NCI-H1092 (cell line): ENCODE measurements at places on chromosomes 2 and 18.

DNA sequence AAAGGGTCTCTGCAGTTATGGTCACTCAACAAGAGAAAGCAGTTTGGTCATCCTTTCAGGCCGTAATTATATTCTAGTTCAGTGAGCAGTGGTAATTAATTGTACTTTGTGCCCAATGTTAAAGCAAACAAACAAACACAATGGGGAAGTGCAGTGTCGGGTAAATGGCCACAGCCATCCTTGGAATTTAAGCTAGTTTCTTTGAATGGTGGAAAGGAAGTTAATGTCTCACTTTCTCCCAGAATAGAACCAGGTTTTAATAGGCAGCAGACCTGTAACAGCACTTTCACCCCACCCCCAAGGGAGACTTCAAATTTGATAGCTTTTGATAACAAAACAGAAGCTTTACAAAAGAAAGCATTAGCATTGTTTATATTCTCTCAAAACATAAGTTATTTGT is 20.0 kb upstream of the ITGAV start:
- no peak for DNase-seq

DNA sequence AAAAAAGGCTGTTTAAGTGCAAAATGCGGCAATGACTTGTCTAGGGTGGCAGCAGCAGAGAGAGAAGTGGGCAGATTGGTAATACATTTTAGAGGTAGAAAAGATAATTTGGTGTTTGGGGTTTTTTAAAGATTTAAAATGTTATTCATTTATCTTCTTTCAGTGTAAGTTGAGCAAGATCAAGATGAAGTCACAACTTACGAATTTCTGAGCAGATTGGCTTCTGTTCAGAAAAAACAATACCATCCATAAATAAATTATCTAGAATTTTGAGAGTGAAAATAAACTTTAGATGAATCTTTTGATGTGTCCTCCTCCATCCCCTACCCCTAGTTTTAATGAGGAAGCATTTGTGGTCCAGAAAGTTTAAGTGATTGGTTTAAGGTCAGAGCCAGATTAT is 47.9 kb upstream of the FAM171B start:
- no peak for DNase-seq

GRCh38 chr2:186748354-186748753 is 54.5 kb downstream of the FAM171B start:
- DNase-seq: no peak

GRCh38 chr2:136255648-136256461 is 137.9 kb upstream of the CXCR4 start:
- no peak for DNase-seq

DNA sequence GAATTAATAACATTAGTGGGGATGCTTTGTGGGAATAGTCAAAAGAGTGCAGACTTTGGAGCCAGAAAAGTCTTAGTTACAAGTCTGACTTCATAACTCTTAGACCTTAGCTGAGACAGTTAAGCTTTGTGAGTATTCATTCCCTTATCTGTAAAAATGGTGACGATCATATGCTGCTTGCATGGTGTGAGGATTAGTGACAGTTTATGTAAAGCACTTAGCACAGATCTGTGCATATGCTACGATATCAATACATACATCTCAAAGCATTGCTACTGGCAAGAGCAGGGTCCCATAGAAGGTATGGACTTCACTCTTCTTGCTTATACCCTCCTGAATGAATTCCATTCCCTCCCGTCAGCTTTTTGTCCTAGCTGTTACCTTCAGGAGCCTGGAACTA is 56.7 kb upstream of the LYPD6B start:
- DNase-seq: no peak

DNA sequence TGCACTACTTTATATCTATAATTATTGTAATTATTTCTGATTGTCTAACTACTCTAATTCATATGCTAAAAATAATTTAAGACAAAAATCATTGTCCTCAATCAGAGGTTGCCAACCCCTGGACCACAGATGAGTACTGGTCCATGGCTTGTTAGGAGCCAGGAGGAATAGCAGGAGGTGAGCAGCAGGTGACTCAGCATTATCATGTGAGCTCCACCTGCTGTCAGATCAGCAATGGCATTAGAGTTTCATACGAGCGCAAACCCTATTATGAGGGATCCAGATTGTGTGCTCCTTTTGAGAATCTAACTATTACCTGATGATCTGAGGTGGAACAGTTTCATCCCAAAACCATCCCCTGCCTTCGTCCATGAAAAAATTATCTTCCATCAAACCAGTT is 1434.4 kb downstream of the LRP1B start:
- no peak for DNase-seq

DNA sequence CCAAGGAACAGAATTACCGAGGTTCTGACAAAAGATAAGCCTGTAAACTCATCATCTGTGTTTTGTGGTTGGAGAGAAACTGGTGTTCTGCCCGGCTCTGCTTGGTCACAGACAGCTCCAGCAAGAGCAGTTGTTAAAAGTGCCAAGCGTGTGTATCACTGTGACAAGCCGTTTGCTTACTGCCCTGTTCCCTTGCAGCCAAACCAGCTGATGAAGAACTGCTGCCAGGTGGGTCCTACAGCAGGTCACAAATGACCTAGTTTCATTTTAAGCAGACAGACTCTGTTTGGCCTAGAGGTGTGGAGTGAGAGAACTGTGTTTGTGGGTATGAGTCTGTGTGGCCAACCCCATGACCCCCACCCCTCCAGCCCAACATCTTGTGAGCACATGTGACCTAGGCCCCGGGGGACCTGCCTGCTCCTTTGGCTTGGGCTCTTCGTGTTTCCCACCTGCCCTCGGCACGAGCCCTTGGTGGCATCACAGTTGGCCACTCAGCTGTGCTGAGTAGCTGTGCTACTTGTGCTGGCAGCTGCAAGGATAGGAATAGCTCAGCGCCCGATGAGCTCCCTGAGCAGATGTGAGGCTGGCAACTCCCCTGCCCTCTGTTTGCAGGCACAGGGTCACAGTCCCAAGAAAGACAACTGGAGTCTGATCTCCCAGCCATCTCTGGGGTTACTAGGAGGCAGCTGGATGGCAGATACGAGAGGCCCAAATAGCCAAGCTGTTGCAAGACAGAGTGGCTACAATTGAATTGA is 9.7 kb downstream of the OXER1 start:
- peak; percentile 25 for DNase-seq

- no peak for DNase-seq
These were observed 101.7 kb upstream of the RBBP8 start for GRCh38 chr18:22831441-22831904.

DNA sequence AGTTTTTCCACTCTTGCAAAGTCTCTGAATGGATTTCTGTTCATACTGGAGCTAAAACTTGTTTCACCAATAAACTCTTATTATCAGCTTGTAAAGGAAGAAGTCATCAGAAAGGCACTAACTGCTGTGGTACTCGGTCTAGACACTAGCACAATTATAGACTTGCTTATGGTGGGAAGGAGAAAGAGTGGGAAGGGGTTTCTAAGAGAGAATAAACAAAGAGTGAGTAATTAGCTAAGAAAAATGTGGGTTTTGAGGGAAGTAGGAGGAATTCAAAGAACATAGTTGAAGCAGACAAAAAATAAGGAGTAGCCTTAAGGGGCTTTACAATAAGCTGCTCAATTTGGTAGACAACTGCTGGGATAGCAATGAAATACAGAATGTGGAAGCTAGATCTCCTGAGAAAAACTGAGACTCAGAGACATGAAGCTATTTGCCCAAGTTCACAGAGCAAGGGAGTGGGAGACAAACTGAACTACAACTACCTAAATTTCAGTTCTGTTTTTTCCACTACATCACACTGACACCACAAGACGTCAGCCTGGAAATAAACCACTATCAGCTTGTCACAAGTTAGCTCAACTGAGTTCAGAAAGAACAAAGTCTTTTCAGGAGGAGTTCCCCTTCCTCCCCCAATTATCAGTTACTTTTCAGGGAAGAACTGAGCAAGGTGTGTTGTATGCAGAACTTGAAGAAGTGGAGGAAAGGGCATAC is 59.7 kb downstream of the MAP4K3 start:
- DNase-seq: no peak

DNA sequence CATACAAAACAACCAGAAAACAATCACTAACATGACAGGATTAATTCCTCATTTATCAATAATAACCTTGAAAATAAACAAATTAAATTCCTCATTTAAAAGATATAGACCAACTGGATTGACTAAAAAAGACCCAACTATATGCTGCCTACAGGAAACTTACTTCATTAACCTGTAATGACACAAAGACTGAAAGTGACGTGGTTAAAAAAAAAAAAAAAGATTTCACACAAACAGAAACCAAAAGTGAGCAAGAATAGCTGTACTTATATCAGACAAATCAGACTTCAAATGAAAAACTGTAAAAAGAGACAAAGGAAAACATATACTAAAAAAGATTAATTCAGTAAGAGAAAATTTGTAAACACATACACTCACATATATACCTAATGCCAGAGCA is 201.2 kb downstream of the CCDC178 start:
- DNase-seq: no peak

GRCh38 chr2:42764096-42764495 is at the start of gene OXER1:
Gene OXER1, minus strand, starts transcription at chr2:42764135. Its CDS starts 73 bp downstream, at chr2:42764062.
- DNase-seq: no peak

GRCh38 chr18:61854578-61855448 is 38.0 kb downstream of the RNF152 start:
- peak; percentile 74 for DNase-seq

DNA sequence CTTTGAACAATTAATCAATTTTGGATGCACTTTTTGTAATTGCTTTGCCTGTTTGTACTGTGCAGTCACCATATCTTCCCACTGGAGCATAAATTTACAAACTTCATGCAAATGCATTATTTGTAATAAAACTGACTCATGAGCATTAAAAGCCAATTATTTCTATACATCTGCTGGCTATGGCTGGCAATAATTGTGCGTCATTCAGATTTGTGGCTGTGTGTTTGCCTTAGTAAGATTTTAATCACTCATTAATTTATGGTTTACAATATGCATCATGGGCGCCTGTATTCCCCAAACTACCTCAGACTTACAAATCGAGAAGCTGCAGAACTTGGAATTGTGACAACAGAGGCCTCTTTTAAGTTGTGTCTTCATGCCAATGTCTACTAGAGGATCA is 132.4 kb upstream of the TRIB2 start:
- no peak for DNase-seq

- no peak for DNase-seq
These were observed 64.7 kb upstream of the TTC39C start for GRCh38 chr18:23949863-23950262.

DNA sequence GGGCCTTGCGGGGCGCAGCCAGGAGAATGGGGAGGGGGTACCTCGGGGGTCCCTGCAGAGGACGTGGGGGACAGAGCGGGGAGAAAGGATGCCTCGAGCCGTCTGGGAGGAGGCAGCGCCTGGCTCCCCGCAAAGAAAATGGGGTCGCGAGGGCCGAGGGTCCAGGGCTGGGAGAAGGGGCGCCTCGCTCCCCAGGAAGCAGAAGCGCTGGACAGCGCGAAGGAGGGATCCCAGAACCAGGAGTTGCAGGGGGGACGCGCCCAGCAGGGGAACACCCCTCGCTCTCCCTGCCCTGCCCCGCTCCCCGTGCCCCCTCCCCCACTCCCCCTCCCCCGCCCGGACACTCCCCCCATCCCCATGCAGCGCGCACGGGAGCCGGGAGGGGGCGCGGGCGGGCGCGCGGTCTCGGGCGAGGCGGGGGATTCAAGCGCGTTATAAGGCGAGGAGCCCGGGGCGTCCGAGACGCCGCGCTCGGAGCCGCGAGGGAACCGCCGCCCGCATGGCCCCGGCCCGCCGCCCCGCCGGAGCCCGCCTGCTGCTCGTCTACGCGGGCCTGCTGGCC is at the start of gene ERFE:
Gene ERFE (plus strand): TSS at position 462 of the 562 bp plus-strand sequence. CDS start 38 bp downstream, at position 500.
- no peak for DNase-seq

- DNase-seq: no peak
These were observed 31.7 kb upstream of the ZCCHC2 start for GRCh38 chr18:62490967-62491695.

DNA sequence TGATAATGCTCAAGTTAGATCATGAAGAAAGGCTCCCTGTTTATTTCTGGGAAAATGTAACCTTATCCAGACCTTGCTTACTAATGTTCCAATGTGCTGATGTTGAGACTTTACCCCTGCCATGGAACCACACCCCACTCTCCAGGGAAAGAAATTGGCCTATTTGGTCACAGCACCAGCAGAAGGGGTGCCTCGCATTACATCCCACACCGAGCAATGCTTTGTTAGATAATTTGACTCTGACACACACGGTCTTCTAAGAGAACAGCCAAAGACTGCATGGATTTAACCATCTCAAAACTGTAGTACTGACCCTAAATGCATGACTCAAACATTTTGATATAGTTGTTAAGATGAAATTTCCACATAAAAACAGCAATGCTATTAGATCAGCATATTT is 152.1 kb upstream of the CCDC150 start:
- DNase-seq: no peak

DNA sequence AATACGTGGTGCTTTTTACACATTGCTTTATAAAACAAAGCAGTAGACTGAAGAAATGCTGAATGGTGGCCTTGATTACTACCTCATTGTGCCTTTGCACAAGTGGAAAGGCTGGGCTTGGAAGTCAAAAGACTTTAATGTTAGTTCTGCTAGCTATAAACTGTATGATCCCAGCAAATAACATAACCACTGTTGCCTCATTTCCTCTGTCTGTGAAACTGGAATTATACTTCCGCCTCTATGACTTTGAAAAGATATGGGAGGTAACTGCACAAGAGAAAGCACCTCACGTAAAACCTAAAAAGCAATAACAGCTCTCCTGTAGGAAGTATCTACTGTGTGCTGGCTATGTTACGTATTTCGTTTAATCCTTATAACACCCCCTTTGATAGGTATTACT is 43.4 kb upstream of the DSC1 start:
- DNase-seq: no peak

GRCh38 chr2:172777431-172777830 is 41.8 kb downstream of the RAPGEF4 start:
- no peak for DNase-seq

DNA sequence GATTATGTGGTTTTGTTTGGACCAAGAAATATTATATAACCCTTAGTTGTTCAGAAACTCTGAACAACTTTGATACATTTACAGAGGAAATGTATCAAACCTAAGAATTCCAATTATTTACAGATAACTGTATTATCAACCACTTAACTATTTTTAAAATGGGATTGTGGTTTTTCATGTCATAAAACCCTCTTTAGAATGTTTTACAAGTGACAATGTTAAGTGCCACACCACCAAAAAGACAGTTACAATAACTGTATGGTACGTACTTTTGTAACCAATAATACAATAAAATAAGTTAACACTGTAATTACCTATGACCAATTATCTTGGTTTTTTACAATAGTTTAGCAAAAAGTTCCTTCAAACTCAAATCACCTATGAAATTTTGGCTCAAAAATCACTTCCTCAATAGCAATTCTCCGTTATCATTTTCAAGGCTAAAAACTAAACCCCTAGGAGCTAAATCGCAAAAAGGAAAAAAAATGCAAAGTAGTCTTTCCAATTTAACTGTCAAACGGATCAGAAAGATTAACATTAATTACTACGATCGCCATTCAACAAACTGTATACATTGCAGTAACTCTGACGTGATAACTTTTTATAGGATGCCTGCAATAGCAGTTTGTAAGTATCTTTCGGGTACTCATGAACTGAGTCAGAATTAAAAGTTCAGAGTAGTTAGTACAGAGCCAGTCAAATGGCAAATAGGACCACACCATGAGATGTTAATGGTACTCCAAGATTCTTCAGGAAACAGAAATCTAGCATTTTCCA is 1.5 kb downstream of the ROCK1 start:
- DNase-seq: no peak
